ENCODE measurements at places on chromosomes 4 and X.

- DNase-seq: no peak
Observed at GRCh38 chrX:93932471-93933220, 258.6 kb downstream of the FAM133A start.

- DNase-seq: no peak
Observed at GRCh38 chr4:165715989-165716388, 157.0 kb upstream of the TLL1 start.

GRCh38 chr4:26325191-26325590 lies 4.4 kb downstream of the RBPJ start:
- peak; percentile 73 for DNase-seq

DNA sequence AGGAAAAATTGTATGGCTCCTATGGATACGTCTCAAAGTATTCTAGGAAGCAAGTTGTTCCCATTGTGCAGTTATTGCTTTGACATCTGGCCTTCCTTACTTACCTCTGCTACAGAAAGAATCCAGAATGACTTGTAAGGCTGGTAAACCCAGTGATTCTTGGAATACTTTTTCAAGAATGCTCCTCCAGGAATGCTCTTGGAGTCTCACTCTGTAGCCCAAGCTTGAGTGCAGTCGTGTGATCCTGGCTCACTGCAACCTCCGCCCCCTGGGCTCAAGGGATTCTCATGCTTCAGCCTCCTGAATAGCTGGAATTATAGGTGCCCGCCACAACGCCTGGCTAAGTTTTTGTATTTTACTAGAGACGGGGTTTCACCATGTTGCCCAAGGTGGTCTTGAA lies 38.1 kb downstream of the GAB1 start:
- no peak for DNase-seq

DNA sequence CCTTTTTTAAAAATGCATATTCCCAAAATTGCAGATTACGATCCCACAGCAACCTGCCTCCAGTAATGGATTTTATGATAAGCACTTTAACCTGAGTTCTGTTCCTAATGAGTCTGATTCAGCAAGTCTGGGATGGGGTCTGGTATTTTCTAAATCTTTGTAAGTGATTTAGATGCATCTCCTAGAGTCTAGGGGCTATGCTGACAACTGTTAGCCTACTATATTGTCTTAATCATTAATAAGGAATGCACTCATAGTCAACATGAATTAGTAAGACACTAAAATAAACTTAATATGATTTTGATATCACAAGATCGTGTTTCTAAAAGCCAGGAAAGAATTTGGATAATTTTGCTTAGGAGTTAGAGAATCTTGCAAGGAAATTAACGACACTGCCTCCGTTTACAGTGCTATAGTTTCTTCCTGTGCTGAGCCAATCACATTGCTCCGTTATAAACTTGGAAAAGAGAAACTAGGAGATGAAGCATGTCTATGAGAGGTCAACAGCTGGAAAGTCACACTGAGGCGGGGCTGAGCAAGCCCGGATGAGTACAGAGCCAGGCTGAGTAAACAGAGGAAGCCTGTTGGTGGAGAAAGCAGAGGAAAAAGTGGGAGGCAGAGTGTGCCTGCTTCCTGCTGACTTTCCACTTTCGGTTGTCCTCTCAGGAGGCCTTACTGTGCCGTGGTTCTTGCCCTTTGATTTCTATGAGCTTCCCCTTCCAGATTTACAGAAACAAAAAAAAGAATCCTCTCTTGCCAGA lies 5.4 kb downstream of the SCARB2 start:
- DNase-seq: no peak

DNA sequence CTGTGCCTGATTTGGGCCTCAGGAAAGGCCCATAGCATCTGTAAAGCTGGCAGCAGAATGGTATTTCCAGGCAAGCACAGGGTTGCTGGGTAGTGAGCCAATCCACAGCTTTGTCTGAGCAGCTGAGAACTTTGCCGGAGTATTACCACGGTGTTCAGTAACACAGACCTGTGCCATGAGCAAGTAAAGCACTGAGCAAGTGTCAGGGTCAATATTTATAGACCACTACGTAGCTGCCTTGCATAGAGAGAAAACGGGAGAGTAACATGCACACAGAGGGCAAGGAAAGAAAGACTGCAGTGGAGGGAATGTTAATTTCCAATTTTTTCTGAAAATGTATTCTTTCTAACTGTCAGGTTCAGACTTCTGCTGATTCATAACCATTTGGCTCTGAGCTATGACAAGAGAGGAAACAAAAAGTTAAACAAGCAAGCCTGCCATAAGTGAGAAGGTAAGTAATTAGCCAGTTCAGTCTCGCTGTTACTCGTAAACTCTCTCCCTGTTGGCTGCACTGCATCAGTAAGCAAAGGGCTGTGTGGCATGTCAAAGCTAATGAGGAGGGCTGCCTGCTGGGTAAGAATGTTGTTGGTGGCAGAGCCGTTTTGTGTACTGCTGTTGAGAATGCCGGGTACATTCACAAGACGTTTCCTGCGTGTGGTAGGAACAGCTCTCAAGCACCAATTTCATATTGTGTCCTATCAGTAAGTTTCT lies 238.1 kb downstream of the BMPR1B start:
- DNase-seq: no peak

DNA sequence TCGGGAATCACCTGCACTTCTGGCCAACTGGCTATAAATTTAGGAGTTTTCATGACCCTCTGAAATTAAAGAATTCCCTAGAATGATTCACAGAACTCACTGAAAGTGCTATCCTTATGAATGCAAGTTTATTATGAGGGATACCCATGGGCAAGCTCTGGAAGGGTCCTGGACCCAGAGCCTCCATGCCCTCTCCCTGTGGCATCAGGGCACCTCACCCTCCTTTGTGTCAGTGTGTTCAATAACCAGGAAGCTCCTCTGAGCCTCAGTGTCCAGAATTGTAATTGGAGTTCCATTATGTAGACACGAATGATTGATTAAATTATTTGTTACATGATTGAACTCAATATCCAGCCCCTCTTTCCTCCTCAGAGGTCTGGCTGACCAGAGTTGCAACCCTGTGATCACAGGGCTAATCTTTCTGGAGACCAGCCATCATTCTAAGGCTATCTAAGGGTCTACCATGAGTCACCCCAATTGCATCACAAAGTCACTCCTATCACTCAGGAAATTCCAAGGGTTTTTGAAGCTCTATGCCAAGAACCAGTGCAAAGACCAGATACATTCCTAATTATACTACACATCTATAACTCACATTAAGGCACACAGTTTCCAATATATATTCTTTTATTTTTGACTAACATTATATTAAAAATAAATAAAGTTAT lies 8.9 kb downstream of the ANXA3 start:
- no peak for DNase-seq

- DNase-seq: peak; percentile 97
Observed at GRCh38 chr4:56978750-56979303, at the start of gene POLR2B. POLR2B (plus strand) TSS chr4:56978896; CDS start chr4:56978986, 90 bp downstream.
